ENCODE measurements at places on chromosomes 4 and X. TPM values are rescaled to one million over a fixed set of nuclear protein-coding genes. Genes with fewer than 3 reads are reported as not detected.

DNA sequence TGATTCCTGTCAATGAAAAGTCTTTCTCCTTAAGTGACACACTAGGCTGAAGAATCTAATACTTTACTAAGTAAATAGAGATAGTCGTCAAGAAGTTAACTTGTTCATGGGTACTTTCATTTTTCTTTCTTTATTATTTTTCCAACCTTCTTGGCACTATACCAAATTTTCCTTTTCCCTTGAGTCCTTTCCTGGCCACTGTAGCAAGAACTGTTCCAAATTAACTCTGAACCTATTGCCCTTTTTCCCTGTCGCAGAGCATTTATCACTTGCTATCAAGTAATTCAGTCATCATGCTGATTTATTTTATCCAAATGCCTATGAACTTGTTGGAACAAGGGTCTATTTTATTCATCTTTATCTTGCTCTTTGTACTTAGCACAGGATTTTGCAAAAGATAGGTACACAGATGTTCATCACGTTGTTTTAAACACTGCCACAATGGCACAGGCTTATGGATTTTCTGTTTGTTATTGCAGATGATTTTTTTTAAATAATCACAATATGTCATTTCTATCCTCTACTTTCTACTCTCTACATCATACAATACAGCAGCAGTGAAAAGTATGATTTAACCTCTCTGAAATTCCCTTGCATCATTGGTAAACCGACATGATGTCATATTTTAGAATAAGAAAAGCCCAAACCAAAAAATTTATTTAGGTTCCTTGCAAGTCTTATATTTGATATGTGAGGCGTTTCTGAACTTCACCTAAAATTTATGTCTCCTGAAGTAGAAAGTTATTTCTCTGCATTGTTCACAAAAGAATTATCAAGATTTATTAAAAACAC lies 2352.3 kb downstream of the PCDH7 start:
- H3K27ac ChIP-seq = no peak overlapping the region
- no peaks in the 10 kb centered on the region for H3K4me1 ChIP-seq
- no peaks in the 10 kb centered on the region for H3K27me3 ChIP-seq
- H3K36me3 ChIP-seq = no peaks in the 10 kb centered on the region

F9 gene
- total RNA-seq = not detected

DNA sequence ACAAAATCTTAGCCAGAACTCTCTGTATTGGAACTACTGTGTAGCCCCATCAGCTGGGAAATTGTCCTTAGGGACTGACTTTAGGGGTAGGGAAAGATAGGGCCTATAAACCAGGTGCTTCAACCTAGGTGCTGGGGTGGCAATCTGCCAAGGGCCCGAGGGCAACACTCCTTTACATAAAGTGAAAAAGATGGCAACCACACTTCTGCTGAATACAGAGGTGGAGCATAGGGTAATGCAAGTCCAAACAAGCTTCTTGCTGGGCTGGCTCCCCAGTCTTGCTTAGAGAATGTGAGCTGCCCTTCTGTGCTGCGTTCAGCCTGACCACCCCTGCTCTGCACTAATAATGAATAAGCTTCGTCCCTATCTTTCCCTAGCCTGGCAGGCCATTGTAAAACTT lies 9.8 kb downstream of the ZBTB33 start:
- H3K4me3 ChIP-seq = no peak overlapping the region
- H3K27me3 ChIP-seq = peaks cover 2% of the 10 kb centered on the region
- H3K27ac ChIP-seq = no peak overlapping the region
- no peak for DNase-seq
- no peaks in the 10 kb centered on the region for H3K36me3 ChIP-seq

DNAAF6 gene
- total RNA-seq = not detected

GRCh38 chr4:150007512-150007911 lies 70.7 kb upstream of the DCLK2 start:
- DNase-seq = no peak
- H3K4me3 ChIP-seq = no peak overlapping the region
- peaks cover 20% of the 10 kb centered on the region for H3K27me3 ChIP-seq
- H3K4me1 ChIP-seq = no peaks in the 10 kb centered on the region
- no peak overlapping the region for H3K27ac ChIP-seq

Measured in activated naive CD8-positive, alpha-beta T cell treated with anti-CD3 and anti-CD28 coated beads, Interleukin-2, amount 10 ng/mL, durations not matched to agents 7 days and 5 days (primary cell).